ENCODE measurements at places on chromosomes 6 and 20.

- no peak for DNase-seq
These were observed 264.4 kb upstream of the SULF2 start for GRCh38 chr20:48049641-48050040.

GRCh38 chr20:4216142-4216735, 200.9 kb upstream of the RNF24 start:
- DNase-seq, result no peak

DNA sequence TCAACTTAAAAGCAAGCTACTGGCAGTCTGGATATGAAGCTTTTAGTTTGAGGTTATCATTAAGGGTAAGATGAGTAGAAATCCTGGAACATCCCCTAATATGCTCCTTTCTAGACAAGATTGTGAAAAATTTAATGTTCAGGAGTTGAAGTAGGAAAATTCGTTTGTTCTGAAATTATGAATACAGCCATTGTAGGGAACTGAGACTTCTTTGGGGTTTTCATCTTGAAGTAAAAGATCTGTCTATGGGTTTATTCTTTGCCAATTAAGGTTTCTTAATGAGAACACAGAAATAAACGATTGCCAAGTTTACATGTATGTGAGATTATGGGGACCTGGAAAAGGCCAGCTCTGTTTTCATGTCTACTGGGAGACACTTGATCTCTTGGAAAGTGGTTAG, 225.6 kb upstream of the MOCS1 start:
- DNase-seq, result no peak

- no peak for DNase-seq
These were observed 26.2 kb upstream of the VEGFA start for GRCh38 chr6:43743682-43744381.

DNA sequence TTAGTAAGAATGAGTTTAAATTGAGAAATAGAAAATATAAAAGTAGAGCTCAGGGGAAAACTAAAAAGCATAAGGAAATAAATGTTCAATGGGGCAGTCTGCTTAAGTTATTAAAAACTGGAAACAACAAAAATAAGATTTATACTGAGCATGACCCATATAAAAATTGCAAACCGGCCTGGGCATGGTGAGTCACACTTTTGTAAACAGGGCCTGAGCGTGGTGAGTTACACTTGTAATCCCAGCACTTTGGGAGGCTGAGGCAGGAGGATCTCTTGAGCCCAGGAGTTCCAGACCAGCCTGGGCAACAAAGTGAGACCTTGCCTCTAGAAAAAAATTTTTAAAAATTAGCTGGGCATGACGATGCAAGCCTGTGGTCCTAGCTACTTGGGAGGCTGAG, 74.6 kb downstream of the TMEM244 start:
- DNase-seq, result no peak

DNA sequence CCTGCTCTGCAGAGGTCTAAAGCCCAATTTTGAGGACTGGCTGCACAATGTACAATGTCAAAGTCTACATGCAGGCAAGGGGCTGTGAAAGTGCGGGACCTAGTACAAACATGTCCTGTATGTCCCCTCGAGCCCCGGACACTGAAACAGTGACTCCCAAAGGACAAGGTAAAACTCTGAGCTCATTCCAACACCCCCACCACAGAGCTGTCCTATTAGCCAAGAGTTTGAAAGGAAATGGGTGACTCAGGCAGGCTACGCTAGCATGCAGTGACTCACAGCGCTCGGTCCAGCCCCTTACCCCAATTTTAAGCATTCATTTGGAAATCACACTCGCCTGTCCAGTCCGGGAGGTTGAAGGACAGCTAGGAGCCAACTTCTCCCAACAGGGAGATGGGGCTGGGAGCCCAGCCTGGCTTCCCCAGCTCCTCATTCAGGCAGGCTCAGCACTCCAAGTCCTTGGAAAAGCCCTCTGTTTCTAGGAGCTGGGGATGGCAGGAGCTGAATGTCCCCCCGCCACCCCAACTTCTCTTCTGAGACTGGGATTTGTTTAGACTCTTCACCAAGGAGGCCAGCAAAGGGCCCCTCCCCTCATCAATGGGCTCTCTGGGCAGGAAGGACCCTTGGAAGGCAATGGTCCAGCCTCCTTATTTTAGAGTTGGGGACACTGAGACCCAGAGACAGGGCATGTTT, 3.9 kb downstream of the SDC4 start:
- DNase-seq, result peak; percentile 70

DNA sequence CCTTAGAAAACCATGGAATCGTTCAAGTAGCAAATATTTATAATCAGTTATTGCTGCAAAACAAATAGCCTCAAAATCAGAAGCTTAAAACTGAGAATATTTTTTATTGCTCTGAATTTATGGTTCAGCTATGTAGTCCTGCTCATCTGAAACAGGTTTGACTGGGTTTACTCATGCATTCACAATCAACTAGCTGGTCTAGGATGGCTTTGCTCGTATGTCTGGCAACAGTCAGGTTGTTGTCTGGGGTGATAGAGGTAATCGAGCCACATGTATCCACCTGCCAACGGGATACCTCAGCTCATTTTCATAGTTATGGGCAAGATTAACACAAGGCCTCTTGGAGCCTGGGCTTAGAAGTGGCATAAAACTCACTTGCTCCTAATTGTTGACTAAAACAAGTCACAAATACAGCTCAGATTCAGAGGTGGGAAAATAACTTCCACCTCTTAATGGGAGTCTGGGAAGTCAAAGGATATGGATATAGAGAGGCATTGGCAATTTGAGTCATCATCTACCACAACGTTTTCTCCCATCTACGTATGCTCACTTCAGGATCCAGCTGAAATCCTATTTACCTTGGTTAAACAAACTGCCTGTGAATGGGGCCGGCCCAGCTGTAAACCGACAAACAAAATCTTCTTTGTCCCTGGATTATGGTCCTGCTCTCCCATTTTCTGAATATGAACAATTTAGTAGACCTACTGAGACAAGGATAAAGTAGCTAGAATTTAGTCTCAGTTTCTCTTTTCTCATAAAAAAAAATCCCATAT, 54.5 kb upstream of the TENT5A start:
- no peak for DNase-seq

Data from heart left ventricle (tissue), 16 donors.